ENCODE measurements at places on chromosomes 5 and 9. TPM values are rescaled to one million over a fixed set of nuclear protein-coding genes. Genes with fewer than 3 reads are reported as not detected.

DNA sequence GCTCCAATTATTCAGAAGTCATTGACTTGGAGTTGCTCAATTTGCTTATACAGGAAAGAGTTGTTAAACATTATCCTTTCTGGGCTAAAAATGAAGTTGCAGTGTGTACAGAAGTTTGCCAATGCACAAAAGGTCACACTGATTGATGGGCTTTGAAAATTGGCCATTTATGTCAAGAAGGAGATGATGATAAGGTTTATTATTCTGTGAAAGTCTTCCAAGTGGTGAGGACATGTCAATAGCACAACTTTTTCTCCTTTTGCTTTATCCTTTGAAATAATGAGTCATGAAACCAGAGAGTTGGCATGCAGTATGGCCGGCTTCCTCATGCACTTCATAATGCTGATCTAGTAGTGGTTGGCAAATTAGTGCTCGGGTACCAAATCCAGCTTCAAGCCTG is 848.5 kb upstream of the WWC1 start:
- DNase-seq: no peak
- no peak overlapping the region for H3K27ac ChIP-seq

- no peak for DNase-seq
- H3K36me3 ChIP-seq: no peaks in the 10 kb centered on the region
- H3K27ac ChIP-seq: no peak overlapping the region
- no peak overlapping the region for H3K4me3 ChIP-seq
- H3K27me3 ChIP-seq: no peaks in the 10 kb centered on the region
- no peaks in the 10 kb centered on the region for H3K4me1 ChIP-seq
Observed at GRCh38 chr5:143086908-143087637, 316.4 kb downstream of the NR3C1 start.

DNA sequence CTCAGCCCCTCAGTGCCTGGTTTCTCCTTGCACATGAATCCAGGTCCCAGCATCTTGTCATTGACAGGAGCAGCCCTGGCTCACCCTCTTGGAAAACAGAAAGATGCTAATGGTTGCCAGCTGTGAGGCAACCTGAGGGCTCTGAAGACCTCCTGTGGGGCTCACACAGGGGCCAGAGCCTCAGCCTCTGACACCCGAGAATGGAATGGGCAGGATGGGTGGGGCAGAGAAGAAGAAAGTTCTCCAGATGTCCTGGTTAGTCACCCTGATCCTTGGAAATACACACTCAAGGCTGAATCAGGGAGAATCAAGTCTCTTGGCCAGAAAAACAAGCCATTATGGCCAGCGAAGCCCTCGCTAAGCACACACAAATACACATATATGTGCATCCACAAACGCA is 32.3 kb upstream of the SPATA31E1 start:
- no peaks in the 10 kb centered on the region for H3K4me1 ChIP-seq
- no peak overlapping the region for H3K27ac ChIP-seq
- no peaks in the 10 kb centered on the region for H3K36me3 ChIP-seq
- H3K27me3 ChIP-seq: no peaks in the 10 kb centered on the region
- no peak for DNase-seq

OLFM1 gene
- total RNA-seq: 16.8 TPM

- DNase-seq: no peak
- H3K27me3 ChIP-seq: no peaks in the 10 kb centered on the region
- H3K36me3 ChIP-seq: no peaks in the 10 kb centered on the region
- no peak overlapping the region for H3K27ac ChIP-seq
- no peak overlapping the region for H3K4me3 ChIP-seq
Observed at GRCh38 chr5:126394211-126394788, 28.9 kb upstream of the GRAMD2B start.

- H3K36me3 ChIP-seq: no peaks in the 10 kb centered on the region
- H3K27ac ChIP-seq: no peak overlapping the region
- DNase-seq: no peak
- no peaks in the 10 kb centered on the region for H3K27me3 ChIP-seq
- no peaks in the 10 kb centered on the region for H3K4me1 ChIP-seq
Observed at GRCh38 chr5:17816944-17817343, 182.7 kb downstream of the TAF11L14 start.

OBP2B gene
- total RNA-seq: not detected

DNA sequence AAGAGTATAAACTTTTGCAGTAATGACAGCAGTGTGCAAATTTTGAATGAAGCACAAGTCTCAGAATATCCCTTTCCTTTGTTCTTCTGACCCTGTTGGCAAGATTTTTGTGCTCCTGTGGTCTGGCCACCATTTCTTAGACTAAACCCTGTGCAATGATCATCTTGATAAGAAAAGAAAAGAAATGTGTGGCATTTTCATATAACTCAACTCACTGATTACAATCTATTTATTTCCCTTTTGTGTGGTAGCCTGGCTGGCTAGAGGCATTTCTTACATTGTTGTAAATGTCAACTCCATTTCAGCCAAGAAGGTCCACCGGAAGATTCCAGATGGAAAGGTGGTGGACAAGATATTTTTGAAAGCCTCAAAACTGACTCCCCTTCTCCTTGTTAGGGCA is 41.9 kb downstream of the ADCY2 start:
- DNase-seq: no peak
- no peaks in the 10 kb centered on the region for H3K36me3 ChIP-seq
- no peak overlapping the region for H3K27ac ChIP-seq
- no peak overlapping the region for H3K4me3 ChIP-seq
- no peaks in the 10 kb centered on the region for H3K27me3 ChIP-seq
- no peaks in the 10 kb centered on the region for H3K4me1 ChIP-seq

GRCh38 chr5:50666261-50667022 is at the start of gene PARP8:
PARP8 (plus strand) TSS chr5:50666637; CDS start chr5:50667096, 459 bp downstream.
- peak within 1 kb of the TSS; percentile 77 for H3K4me3 ChIP-seq
- peak within 1 kb of the TSS; percentile 79 for H3K27ac ChIP-seq
- peak; percentile 78 for DNase-seq
- H3K4me1 ChIP-seq: peaks cover 25% of the 10 kb centered on the region
- no peaks in the 10 kb centered on the region for H3K27me3 ChIP-seq

GRCh38 chr9:71638627-71639026 is 129.7 kb downstream of the CEMIP2 start:
- H3K27me3 ChIP-seq: no peaks in the 10 kb centered on the region
- no peaks in the 10 kb centered on the region for H3K36me3 ChIP-seq
- H3K4me1 ChIP-seq: no peaks in the 10 kb centered on the region
- H3K4me3 ChIP-seq: no peak overlapping the region
- DNase-seq: peak; percentile 67
- H3K27ac ChIP-seq: peak overlapping the region; percentile 10

PCDHA2 gene
- total RNA-seq: not detected

GRCh38 chr9:3807601-3808000 is 281.8 kb upstream of the RFX3 start:
- no peaks in the 10 kb centered on the region for H3K27me3 ChIP-seq
- H3K27ac ChIP-seq: no peak overlapping the region
- no peaks in the 10 kb centered on the region for H3K4me1 ChIP-seq
- H3K4me3 ChIP-seq: no peak overlapping the region

DNA sequence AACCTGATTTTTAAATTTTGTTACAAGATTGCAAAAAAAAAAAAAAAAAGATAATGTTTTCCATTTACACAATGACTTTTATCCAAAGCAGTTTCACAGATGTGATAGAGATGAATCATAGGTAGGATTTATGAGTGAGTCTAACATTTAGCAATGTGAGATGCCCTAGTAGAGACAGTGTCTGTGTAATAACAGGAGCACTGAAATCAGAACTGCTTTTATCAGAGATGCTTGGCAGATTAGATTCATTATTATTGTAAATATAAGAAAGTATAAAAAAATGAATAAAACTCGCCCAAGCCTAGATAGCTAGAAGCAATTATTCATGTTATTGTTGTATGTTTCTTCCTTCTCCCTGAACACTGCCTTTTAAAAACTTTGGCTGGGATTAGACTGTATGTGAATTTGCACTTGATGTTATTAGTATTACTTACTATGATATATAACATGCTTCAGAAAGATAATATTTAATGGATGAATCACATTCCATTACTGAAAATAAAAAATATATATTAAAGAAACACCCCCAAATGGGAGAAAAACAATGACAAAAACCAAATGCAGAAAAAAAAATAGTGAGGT is 567.3 kb upstream of the KLF4 start:
- no peak for DNase-seq
- H3K4me3 ChIP-seq: no peak overlapping the region

GRCh38 chr9:93603906-93604326 is 27.5 kb downstream of the PHF2 start:
- H3K36me3 ChIP-seq: no peaks in the 10 kb centered on the region
- H3K4me3 ChIP-seq: no peak overlapping the region
- no peak for DNase-seq
- H3K4me1 ChIP-seq: peaks cover 25% of the 10 kb centered on the region
- no peak overlapping the region for H3K27ac ChIP-seq

DNA sequence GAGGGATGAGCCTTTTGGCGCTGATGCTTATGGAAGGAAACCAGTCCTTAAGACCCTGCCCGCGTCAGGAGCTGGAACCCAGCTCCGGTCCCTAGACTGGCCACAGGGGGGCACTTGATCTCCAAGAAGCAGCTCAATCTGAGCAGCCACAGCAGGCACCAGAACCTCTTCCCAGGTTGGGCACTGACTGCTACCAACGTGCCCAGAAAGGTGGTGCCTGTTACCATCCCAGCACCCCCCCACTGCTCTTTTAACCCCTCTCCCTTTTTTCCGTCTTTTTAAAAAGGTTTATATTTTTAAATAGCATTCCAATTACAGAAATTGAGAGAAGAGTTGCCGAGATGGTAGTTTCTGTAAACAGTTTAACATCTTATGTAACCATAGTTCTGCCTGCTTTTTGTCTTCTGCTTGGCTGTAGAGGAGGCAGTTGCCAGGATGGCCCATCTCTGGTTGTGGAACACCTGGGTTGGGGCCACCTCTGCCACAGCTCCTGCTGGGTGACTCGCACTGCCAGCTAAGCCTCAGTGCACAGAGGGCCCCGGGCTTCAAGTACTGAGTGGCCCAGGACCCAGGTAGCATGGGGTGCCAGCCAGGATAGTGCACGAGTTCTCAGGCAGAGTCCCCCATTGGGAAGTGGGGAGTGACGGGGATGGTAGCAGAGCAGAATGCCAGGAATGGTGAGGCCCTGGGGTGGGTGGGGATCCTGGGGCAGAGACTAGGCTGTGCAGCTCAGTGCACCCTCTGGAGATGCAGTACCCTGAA is 62.8 kb downstream of the PFDN1 start:
- peak; percentile 81 for DNase-seq
- peaks cover 2% of the 10 kb centered on the region for H3K36me3 ChIP-seq
- H3K4me1 ChIP-seq: no peaks in the 10 kb centered on the region
- no peak overlapping the region for H3K4me3 ChIP-seq
- no peaks in the 10 kb centered on the region for H3K27me3 ChIP-seq

- no peak for DNase-seq
- H3K4me3 ChIP-seq: no peak overlapping the region
Observed at GRCh38 chr9:78130004-78130403, 98.4 kb upstream of the GNAQ start.

DNA sequence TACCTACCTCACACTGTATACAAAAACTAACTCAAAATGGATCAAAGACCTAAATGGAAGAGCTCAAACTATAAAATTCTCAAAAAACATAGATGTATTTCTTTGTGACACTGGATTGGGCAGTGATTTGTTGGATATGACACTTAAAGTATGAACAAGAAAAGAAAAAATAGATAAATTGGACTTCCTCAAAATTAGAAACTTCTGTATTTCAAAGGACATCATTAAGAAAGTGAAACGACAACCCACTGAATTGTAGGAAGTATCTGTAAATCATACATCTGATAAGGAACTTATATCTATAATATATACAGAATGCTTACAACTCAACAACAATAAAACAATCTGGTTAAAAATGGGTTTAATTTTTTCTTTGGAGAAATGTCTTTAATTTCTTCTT is 96.7 kb downstream of the NRG2 start:
- no peak overlapping the region for H3K4me3 ChIP-seq
- DNase-seq: no peak
- H3K27me3 ChIP-seq: no peaks in the 10 kb centered on the region
- no peak overlapping the region for H3K27ac ChIP-seq
- no peaks in the 10 kb centered on the region for H3K36me3 ChIP-seq

DNA sequence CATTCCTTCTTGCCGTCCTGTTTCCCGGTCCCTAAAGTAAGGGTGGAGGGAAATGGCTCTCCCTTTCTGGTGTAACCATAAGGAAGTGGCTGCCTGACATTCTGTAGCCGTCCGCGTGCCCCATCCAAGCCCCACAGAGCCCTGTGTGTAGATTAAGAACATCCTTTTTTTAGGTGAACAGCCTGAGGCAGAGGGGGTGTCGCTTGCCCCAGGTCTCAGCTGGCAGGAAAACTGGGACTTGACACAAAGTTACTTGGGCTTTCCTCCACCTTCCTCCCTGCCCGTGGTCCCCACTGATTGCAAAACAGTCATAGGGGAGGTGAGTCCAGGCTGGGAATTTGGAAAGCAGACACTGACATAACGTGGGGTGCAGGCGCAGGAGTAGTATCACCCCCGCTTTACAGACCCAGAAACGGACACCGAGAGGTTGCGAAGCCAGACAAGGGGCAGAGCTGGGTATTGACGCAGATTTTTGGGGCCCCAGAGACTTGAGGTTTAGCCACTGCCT is 22.8 kb downstream of the C9orf50 start:
- H3K27me3 ChIP-seq: no peaks in the 10 kb centered on the region
- peak overlapping the region; percentile 91 for H3K27ac ChIP-seq
- DNase-seq: no peak
- peak overlapping the region; percentile 58 for H3K4me3 ChIP-seq
- H3K4me1 ChIP-seq: peaks cover 23% of the 10 kb centered on the region

ZBTB34 gene
- 9.7 TPM for total RNA-seq

DNA sequence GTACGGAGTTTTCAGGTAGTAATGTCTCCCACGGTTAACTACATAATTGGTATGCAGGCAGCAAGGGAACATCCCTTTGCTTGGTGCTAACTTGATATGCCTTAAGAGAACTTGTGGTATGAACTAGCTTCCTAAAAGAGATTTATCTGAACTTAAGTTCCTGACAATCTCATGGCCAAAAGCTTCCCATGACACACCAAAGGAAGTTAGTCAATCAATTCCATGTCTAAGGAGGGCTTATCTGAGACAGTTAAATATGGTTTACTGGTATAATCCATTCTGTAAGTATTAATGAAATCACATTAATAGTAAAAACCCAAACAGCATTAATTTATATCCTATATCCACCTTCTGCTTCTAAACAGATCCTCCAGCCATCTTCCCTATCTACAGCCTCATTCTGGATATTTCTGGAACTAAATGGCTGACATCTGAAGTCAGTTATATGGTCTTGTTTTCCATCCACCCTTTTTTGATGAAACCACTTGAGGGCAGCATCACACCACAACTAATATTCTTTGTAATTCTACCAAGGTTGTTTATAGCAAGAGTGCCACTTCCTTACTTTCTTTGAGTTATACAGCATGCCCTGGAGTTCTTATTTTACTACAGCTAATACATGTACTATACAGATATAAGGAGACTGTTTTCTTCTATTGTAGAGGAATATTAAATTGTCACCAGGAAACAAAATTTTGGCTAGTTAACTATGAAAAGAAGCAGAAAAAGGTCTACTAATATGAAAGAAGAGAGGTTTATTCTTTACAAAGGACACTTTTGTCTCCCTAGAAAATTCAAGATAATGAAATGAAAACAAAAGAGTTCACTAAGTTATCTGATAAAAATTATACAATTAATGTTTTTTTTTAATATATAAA is 34.7 kb downstream of the SHOC1 start:
- no peaks in the 10 kb centered on the region for H3K36me3 ChIP-seq
- no peak for DNase-seq
- H3K27me3 ChIP-seq: no peaks in the 10 kb centered on the region
- H3K4me1 ChIP-seq: no peaks in the 10 kb centered on the region

GRCh38 chr5:63128018-63128417 is 549.4 kb downstream of the LRRC70 start:
- DNase-seq: no peak
- no peak overlapping the region for H3K4me3 ChIP-seq
- H3K27me3 ChIP-seq: no peaks in the 10 kb centered on the region
- no peaks in the 10 kb centered on the region for H3K36me3 ChIP-seq

SHISAL2B gene
- not detected for total RNA-seq

Measured in sigmoid colon (tissue), 7 donors.